ENCODE measurements at places on chromosomes 6 and 20. TPM values are rescaled to one million over a fixed set of nuclear protein-coding genes. Genes with fewer than 3 reads are reported as not detected.

PPARD gene
- total RNA-seq, result 31.9 TPM

FGD2 gene
- total RNA-seq, result 0.86 TPM

VSX1 gene
- total RNA-seq, result not detected

MYB gene
- 6.4 TPM for total RNA-seq

TUBB2A gene
- total RNA-seq, result 1.3 TPM

NNAT gene
- total RNA-seq, result 0.20 TPM

FAXC gene
- total RNA-seq, result not detected

RSPH9 gene
- not detected for total RNA-seq

BPIFB2 gene
- not detected for total RNA-seq

C4A gene
- 6.2 TPM for total RNA-seq

GINS1 gene
- total RNA-seq, result 17.4 TPM

BFSP1 gene
- 1.1 TPM for total RNA-seq

KCNK5 gene
- total RNA-seq, result 3.7 TPM

SEC63 gene
- total RNA-seq, result 65.0 TPM

SLC17A5 gene
- total RNA-seq, result 7.8 TPM

NOX3 gene
- total RNA-seq, result not detected

EYS gene
- not detected for total RNA-seq

WFDC12 gene
- not detected for total RNA-seq

CD2AP gene
- 30.2 TPM for total RNA-seq

ARFGAP1 gene
- 80.6 TPM for total RNA-seq

MATN4 gene
- not detected for total RNA-seq

STX11 gene
- total RNA-seq, result 9.9 TPM

LAMA2 gene
- total RNA-seq, result not detected

APCDD1L gene
- total RNA-seq, result not detected

SASH1 gene
- total RNA-seq, result 1.3 TPM

SFTA2 gene
- not detected for total RNA-seq

IL17A gene
- not detected for total RNA-seq

ZC3H12D gene
- total RNA-seq, result 12.8 TPM

STK38 gene
- total RNA-seq, result 95.9 TPM

TTPAL gene
- total RNA-seq, result 16.1 TPM

GJE1 gene
- total RNA-seq, result not detected

TCF21 gene
- total RNA-seq, result not detected

OXT gene
- total RNA-seq, result 1.0 TPM

STMND1 gene
- not detected for total RNA-seq

LGSN gene
- not detected for total RNA-seq

Data from activated naive CD4-positive, alpha-beta T cell treated with anti-CD3 and anti-CD28 coated beads, Interleukin-2, amount 10 ng/mL, durations not matched to agents 5 hours and 36 hours (primary cell).